ENCODE measurements at places on chromosomes 4 and X. TPM values are rescaled to one million over a fixed set of nuclear protein-coding genes. Genes with fewer than 3 reads are reported as not detected.

LRCH2 gene
- 15.3 TPM for polyA plus RNA-seq

RRH gene
- 1.4 TPM for polyA plus RNA-seq

STOX2 gene
- 14.2 TPM for polyA plus RNA-seq

RRAGB gene
- 51.6 TPM for polyA plus RNA-seq

PCSK1N gene
- polyA plus RNA-seq, result 11.5 TPM

RNF150 gene
- polyA plus RNA-seq, result 28.9 TPM

TRIM75 gene
- 0.10 TPM for polyA plus RNA-seq

APOOL gene
- polyA plus RNA-seq, result 28.5 TPM

COX7B2 gene
- polyA plus RNA-seq, result not detected

CPZ gene
- 18.9 TPM for polyA plus RNA-seq

ANK2 gene
- 80.7 TPM for polyA plus RNA-seq

PASD1 gene
- 0.05 TPM for polyA plus RNA-seq

MMRN1 gene
- 2.1 TPM for polyA plus RNA-seq

TMEM192 gene
- 35.6 TPM for polyA plus RNA-seq

CNKSR2 gene
- 1.9 TPM for polyA plus RNA-seq

RIBC1 gene
- 4.8 TPM for polyA plus RNA-seq

USP17L29 gene
- not detected for polyA plus RNA-seq

AADAT gene
- polyA plus RNA-seq, result 40.2 TPM

CPLX1 gene
- polyA plus RNA-seq, result 1.7 TPM

CT45A2 gene
- polyA plus RNA-seq, result not detected

RAB33A gene
- 0.52 TPM for polyA plus RNA-seq

MAGEA8 gene
- polyA plus RNA-seq, result 0.43 TPM

RHOXF2B gene
- polyA plus RNA-seq, result not detected

LEF1 gene
- 83.2 TPM for polyA plus RNA-seq

SSX3 gene
- not detected for polyA plus RNA-seq

MBNL3 gene
- polyA plus RNA-seq, result 38.1 TPM

ZNF674 gene
- 8.9 TPM for polyA plus RNA-seq

MAGEA9B gene
- polyA plus RNA-seq, result not detected

CXorf38 gene
- polyA plus RNA-seq, result 13.3 TPM

XAGE1B gene
- polyA plus RNA-seq, result not detected

CCDC149 gene
- polyA plus RNA-seq, result 19.7 TPM

ING2 gene
- 26.2 TPM for polyA plus RNA-seq

NAP1L5 gene
- polyA plus RNA-seq, result 12.2 TPM

RAB40A gene
- polyA plus RNA-seq, result 5.5 TPM

SGMS2 gene
- 14.4 TPM for polyA plus RNA-seq

PPP4R3C gene
- polyA plus RNA-seq, result not detected

SPATA18 gene
- 1.6 TPM for polyA plus RNA-seq

NLGN3 gene
- polyA plus RNA-seq, result 5.1 TPM

HSD17B13 gene
- 0.71 TPM for polyA plus RNA-seq

KCND1 gene
- polyA plus RNA-seq, result 3.1 TPM

NUDT10 gene
- polyA plus RNA-seq, result 11.8 TPM
